ENCODE measurements at places on chromosomes 11 and 22.
A peak's percentile ranks its signal among the peaks of the same experiment; 100 is the strongest.

DNA sequence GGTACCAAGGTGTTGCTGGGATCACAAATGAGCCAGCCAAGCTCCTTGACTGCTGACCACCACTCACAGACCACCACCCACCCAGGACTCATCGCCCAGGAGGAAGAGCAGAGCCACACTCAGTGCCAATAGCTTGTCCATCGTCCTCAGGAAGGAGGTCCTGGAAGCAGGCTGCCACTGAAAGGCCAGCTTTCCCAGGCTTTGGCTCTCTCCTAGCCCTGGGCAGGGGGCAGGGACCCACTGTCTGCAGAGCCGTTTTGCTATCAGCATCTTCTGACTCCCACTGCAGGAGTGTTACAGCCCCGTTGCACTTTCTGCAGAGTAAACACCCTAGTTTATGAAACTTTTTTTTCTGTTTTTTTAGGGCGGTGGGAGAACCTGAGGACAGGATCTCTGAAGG lies 12.2 kb upstream of the ACRV1 start:
- no peak for DNase-seq

- peak; percentile 31 for DNase-seq
These were observed at the start of gene TRIM22 for GRCh38 chr11:5689551-5689983. TSS of gene TRIM22 (plus strand) at chr11:5689790. CDS start at chr11:5696233, 6,443 bp downstream.

- no peak for DNase-seq
These were observed 12.4 kb downstream of the TTC38 start for GRCh38 chr22:46280063-46280817.

DNA sequence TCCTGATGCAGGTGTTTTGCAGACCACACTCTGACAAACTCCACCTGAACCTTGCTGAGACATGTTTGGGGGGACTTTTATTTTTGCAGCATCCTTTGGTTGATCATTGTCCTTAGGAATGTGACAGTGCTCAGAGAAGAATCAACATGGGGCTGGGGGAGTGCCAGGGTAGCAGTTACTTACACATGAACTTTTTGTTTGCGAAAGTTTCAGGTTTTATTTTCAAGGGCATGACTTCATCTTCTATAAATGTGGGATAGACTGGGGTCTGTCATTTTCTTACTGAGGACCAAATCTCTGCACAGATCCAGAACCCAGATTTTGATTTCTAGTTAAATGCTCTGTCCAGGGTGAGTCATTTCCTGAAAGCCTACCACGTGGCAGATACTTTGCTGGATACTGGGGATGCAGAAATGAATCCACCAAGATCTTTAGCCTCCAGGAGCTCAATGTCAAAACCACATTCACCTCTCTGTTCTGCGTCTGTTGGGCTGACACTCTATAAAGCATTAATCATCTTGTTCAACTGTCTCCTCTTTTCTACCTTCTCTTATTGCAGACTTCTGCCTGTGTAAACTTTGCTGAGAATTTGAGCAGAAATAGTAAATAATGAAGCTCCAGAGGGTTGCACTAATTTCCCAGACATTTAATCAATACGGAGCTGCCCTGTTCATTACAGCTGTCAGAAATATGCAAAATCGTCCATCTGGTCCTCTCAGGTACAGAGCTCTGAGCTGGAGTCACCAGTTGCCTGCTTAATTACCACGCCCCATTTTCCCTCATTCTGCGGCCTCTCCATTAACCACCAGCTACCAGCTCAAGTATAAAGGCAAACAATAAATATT lies 387.9 kb downstream of the MIAT start:
- DNase-seq = no peak

DNA sequence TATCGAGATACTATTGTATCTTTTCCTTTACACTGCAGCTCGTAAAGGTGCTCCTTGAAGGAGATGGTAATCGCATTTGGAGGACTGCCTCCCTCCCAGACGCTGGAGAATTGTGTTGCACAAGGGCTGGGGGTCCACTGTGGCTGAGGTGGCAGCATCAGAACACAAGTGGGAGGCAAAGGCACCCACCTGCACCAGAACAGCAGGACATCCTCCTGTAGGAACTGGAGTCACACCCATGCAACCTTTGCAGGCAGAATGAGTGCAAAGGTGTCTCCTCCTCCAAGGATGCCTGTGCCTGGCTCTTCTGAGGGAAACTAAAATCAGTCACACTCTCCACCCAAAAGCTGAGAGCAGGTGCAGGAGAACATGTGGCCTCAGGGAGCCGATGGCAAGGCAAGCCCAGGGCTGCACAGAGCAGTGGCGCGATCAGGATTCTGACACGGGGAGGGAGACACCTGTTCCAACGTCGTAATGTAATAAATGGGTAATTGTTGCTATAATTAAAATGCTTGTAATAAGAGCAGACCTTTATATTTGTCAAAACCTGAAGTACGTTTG lies 1501.4 kb downstream of the TBC1D22A start:
- DNase-seq = no peak

- DNase-seq = no peak
These were observed 1010.3 kb upstream of the TENM4 start for GRCh38 chr11:80451105-80451504.

DNA sequence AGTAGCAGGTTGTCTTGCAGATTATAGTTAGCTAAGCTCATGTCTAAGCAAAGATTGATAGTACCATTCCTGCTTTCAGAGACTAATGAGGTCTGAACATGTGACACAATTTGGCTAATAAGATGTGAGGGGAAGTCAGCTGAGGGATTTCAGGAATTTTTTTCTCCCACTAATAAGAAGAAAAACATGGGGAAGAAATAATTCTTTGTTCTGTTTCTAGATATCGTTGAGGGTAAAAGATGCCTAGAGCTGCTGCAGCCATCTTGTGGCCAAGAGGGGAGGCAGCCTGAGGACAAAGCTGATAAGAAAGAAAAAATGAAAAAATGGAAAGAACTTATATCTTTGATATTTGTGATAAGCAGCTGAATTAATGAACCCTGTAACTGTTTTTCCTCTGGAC lies 1334.4 kb downstream of the LRRC4C start:
- no peak for DNase-seq

GRCh38 chr11:113204280-113204679 lies 110.1 kb upstream of the TTC12 start:
- no peak for DNase-seq

DNA sequence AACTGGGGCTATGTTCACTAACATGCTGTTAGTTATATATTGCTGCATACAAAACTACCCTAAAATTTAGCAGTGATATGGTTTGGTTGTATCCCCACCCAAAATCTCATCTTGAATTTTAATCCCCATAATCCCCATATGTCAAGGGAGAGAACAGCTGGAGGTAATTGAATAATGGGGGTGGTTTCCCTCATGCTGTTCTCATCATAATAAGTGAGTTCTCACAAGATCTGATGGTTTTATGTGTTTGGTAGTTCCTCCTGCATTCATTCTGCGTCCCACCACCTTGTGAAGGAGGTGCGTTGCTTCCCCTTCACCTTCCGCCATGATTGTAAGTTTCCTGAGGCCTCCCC lies 10.0 kb upstream of the PATL1 start:
- no peak for DNase-seq

DNA sequence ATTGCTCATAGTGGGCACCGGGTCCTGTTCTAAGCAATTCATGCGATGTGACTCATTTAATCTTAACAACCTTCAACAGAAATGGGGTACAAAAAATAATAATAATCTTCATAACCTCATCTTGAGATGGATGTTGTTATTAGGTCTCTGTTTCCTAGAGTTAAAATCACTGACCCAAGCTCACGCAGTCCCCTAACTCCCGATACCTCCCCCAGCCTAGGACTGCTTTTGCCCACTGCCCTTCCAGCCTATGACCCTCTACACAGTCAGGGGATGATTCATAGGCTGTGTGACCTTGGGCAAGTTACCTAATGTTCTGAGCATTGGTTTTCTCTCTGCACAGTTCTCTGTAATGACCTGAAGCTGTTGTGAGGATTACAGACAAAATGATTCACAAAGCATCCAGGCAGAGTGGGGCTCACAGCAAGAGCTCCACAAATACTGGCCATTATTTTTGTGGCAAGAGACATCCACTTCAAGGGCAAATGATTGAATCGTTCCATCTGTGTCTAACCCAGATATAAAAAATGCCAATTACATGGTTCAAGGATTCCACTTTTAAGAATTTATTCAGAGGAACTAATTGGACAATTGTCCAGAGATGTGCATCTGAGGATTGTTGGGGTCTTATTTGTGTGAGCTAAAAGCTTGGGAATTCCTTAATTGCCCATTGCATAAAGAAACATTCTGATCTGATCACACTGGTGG lies 20.0 kb downstream of the MTFP1 start:
- DNase-seq = no peak

DNA sequence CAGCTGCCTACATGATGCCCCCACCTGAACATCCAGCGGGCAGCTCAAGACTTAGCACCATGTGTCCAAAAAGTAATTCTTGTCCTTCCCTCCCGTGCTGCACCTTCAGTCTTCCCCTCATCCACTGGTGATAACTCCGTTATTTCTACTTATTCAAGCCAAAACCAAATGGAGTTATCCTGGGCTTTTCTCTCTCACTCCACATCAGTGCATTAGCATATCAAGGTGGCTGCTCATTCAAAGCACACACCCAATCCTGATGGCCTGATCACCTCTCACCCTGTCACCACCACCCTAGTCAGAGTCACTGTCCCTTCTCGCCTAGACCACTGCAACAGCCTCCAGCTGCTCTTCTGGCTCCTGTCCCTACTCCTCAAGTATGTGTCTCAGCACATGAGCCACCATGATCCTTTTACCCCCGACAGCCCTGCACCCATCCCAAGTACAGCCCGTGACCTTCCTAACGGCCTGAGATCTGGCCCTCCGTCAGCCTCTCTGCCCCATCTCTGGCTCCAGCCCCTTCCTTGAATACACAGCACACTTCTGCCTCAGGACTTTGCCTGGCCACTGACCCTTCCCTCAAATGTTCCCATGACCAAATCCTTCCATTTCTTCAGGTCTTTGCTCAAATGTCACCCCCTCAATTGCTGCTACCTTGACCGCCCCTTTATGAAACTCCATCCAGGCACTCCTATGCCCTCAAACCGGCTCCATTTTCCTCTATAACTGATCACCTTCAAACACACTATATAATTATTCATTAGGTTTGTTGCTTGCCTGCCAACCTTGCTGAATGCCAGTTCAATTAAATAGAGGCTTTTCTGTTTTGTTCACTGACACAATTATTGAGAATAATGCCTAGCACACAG lies 19.7 kb upstream of the SLC25A1 start:
- no peak for DNase-seq

GRCh38 chr11:95512177-95512576 lies 277.4 kb downstream of the FAM76B start:
- DNase-seq = peak; percentile 93

DNA sequence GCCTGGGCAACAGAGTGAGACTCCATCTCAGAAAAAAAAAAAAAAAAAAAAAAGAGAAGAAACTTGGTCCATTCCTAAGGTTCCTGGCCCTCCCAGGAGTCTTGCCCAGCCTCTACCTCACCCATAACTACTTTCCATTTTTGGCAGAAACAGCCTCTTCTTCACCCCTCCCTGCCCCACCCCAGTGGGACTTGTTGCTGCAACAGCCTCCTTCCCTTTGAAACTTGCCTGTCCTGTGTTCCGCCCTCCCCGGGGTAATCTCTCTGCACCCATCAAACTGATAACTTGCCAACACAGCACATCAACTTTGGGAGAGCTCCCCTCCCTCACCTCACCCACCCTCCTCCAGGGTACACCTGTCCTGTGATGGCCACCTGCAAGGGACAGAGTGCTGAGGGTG lies 10.0 kb upstream of the FAM83F start:
- DNase-seq = no peak

DNA sequence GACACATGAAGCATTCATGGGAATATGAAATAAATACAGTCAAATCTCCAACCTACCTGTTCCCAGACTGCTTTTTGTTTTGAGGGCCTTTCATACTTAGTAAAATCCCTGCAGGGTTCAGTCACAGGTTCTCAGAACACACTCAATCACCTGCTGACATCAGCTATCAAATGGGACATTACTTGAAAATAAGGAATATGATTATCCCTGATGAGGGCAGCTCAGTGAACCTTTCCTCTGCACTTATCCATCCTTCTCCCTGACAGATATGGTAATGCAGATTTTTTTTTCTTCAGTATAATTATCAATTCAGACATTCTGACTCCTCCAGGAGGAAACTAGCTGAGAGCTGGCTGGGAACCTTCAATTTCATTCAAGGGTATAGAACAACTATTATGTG lies 1127.4 kb upstream of the CCDC90B start:
- no peak for DNase-seq

DNA sequence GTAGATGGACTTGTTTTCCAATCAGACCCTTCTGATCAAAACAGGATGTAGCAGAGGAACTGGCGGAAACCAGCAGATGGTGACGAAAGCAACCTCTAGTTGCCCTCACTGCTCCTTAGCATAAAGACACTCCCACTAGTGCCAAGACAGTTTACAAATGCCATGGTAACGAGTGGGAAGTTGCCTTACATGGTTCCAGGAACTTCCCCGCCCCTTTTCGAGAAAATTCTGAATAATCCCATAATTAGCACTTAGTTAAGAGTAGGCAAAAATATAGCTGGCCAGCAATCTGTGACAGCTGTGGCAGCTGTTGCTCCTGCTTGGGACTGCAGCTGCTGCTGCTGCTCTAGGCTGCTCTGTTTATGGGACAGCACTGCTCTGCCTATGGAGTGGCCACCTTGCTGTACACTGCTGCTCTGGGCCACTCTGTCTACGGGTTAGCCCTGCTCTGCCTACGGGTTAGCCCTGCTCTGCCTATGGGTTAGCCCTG lies 33.4 kb upstream of the SORL1 start:
- no peak for DNase-seq

Measured in fibroblast of the conjunctiva (primary cell).